ENCODE measurements at places on chromosomes 2 and 18. TPM values are rescaled to one million over a fixed set of nuclear protein-coding genes. Genes with fewer than 3 reads are reported as not detected.

DNA sequence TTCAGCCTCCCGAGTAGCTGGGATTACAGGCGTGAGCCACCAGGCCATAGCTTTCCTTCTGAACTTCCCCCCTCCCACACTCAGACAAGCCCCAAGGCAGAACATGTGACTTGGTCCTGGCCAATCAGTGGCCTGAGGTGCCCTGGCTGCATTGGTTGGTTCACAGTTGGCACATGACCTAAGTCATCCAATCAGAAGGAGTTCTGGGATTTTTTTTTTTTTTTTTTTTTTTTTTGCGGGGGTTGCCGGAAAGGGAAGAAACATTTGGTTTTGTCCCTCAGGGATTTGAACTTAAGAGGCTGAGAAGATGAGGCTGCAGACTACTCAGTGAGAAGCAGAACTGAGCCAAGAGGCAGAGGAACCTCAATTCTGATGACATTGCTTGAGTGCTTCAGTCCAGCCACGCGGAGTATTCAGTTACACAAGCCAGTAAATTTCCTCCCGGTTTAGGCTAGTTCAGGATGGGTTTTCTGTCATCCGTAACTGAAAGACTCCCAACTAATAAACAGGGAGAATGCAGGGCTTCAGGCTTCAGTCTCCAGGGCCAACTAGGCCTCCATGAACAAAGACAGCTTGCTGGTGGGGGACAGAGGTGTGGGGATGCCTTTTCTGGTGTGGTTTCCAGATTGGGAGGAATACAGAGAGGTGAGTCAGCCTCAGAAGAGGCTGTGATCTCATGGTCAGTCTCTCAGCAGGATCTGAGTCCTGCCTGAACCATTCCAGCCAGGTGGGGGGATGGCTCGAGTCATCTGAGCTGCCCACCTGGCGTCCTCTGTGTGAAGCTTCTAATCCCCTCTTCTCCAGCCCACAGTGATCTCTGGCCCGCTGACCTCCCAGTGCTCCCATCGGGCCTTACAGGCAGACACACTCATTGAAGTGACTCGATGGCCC is 9.2 kb downstream of the PTMA start:
- no peak overlapping the region for H3K4me3 ChIP-seq
- H3K27ac ChIP-seq = peak overlapping the region; percentile 47
- DNase-seq = peak; percentile 73
- H3K4me1 ChIP-seq = peaks cover 28% of the 10 kb centered on the region
- no peaks in the 10 kb centered on the region for H3K36me3 ChIP-seq

Gene ASB3
- polyA plus RNA-seq = 18.6 TPM

DNA sequence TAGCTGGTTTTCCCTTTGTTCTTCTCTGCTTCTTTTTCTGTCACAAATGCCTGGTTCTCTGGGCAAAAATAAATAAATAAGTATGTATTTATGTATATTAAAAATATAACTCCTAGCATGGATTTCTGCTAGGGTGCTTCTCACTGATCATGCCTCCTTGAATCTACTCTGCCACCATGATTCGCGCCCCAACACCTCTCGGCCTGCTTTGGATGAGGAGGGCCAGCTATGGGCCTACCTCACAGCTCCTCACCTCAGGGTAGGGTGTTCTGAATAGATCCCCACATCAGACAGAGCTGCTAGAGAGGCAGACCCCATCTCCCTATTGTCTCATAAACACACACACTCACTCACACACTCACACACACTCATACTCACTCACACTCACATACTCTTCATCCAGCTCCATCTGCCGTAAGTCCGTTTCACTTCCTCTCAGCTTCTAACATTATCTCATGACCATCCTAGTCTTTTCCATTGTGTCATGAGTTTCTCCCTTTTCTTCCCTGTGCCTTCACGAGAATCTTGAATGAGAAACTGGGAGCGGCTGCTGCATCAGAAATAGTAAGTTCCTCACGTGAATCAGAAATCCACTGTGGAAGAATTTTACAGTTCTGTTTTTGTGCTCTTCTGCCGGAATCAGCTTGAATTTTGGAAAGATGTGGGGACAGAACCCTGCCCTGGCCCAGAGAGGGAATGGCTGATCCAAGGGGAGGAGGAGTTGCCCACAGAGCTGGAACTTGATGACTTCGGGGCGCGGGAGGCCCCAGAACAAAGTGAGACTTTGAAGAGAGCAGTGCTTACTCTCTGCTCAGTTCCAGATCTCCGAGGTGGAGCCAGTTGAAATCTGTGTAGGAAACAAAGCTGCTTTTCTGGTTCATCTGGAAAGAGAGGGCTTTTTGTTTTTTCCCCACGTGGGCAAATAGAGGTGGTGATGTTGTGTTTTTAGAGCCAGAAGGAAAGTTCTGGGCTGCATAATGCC is 20.9 kb downstream of the ANXA4 start:
- DNase-seq = peak; percentile 78
- H3K4me1 ChIP-seq = peaks cover 32% of the 10 kb centered on the region
- H3K36me3 ChIP-seq = no peaks in the 10 kb centered on the region
- H3K27me3 ChIP-seq = no peaks in the 10 kb centered on the region

Gene SRD5A2
- not detected for polyA plus RNA-seq

Gene CYP27A1
- polyA plus RNA-seq = 3.7 TPM

DNA sequence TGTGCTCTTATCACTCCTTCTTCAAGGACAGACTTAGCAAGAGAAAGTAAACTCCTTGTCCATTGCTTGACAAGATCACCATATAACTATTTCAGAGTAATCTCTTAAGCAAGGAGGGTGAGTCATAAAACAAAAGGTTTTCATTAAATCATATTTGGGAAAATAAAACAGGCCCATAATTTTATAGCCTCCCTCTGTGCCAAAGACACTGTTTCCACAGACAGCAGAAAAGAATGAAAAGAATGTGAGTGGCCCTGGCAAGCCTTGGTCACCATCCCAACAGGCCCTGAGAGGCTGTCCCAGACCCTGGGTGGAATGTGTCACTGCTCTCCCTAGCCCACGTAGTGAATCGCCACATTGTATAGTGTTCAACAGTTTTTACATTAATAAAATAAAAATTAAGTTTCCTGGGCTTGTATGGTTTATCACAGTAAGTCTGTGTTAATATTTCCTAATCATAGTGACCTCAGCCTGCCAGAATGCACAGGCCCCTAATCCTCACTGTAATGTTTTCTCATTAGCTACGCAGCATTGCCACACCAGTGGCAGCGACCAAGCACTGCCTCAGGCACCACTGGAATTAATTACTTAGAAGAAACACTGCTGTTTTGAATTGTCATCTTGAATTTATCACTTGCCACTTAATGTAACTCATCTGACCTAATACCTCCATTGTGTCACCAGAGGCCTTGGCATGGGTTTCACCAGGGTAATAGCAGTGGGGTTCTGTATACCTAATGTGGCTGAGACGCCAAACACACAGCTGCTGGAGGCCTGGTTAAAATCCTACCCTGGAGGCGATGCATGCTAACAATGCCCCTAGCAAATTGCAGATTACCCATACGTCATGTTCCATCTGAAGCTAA is 401.9 kb downstream of the LNPK start:
- no peaks in the 10 kb centered on the region for H3K36me3 ChIP-seq
- H3K27me3 ChIP-seq = no peaks in the 10 kb centered on the region
- peak overlapping the region; percentile 88 for H3K27ac ChIP-seq
- peak; percentile 91 for DNase-seq
- peak overlapping the region; percentile 3 for H3K4me3 ChIP-seq
- H3K4me1 ChIP-seq = peaks cover 34% of the 10 kb centered on the region

Gene PLEKHH2
- polyA plus RNA-seq = 1.1 TPM

- no peak overlapping the region for H3K27ac ChIP-seq
- H3K36me3 ChIP-seq = peaks cover 5% of the 10 kb centered on the region
- H3K27me3 ChIP-seq = no peaks in the 10 kb centered on the region
Measured at GRCh38 chr18:12998332-12999060, 7.3 kb downstream of the CEP192 start.

Gene ADRA2B
- polyA plus RNA-seq = not detected

- peak overlapping the region; percentile 45 for H3K27ac ChIP-seq
- peak overlapping the region; percentile 89 for H3K4me3 ChIP-seq
- DNase-seq = peak; percentile 56
- H3K36me3 ChIP-seq = no peaks in the 10 kb centered on the region
- H3K4me1 ChIP-seq = peaks cover 7% of the 10 kb centered on the region
Measured at GRCh38 chr2:88692187-88692586, 714 bp downstream of the RPIA start.

- H3K36me3 ChIP-seq = no peaks in the 10 kb centered on the region
- DNase-seq = peak; percentile 65
Measured at GRCh38 chr2:44582363-44583008, 220.7 kb downstream of the CAMKMT start.

DNA sequence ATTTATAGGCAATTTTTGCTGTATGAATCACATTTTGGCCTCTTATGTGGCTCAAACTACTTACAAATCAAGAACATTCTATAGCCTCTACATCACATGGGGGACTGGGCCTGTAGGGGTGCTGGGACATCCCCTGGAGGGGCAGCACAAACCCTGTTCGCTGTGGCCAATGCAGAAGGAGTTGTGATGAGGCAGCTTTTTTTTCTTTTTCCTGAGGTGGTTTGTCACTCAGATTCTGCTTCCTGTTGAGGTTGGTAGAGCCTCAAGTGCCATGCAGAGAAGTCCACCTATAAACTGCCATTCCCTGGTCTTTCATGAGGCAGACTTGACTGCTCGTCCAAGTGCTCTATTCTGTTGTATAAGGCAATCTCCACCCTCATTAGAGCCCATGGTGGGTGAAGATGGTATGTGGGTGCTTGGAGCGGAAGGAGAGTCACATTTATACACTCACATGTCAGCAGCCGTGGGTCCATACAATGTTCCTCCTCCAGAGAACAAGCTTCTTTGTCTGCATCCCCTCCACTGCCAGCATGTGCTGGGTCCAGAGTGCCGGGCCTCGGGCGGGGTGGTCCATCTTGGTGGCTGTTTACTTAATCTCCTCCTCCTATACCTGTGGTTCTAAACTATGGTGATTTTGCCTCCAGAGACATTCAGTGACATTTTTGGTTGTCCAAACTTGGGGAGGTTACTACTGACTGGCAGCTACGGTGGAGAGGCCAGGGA is 120.3 kb downstream of the ACOXL start:
- H3K27ac ChIP-seq = no peak overlapping the region
- H3K4me1 ChIP-seq = no peaks in the 10 kb centered on the region
- H3K36me3 ChIP-seq = no peaks in the 10 kb centered on the region
- peak; percentile 9 for DNase-seq

DNA sequence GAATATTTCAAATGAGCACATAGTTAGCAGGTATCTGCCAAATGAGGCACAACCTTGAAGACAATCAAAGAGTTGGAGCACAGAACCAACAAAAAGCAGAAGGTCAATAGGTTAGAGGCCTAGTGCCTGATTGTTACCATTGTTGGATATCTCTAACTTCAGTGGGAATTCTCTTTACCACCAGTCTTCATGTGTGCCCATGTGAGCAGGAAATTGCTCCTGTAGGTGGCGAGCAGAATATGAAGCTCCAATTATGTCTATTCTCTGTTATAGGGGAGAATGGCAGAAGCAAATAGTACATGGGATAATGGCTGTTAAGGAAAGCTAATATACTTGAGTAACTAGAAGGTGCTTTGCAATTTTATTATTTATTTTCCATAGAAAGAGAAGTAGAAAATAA is 14.9 kb upstream of the ZNF385B start:
- no peak overlapping the region for H3K4me3 ChIP-seq
- no peak for DNase-seq
- no peak overlapping the region for H3K27ac ChIP-seq
- H3K4me1 ChIP-seq = no peaks in the 10 kb centered on the region
- H3K27me3 ChIP-seq = peaks cover 16% of the 10 kb centered on the region
- H3K36me3 ChIP-seq = no peaks in the 10 kb centered on the region

GRCh38 chr18:54215069-54215468 is 9.4 kb downstream of the MBD2 start:
- peak; percentile 64 for DNase-seq
- peak overlapping the region; percentile 44 for H3K27ac ChIP-seq
- no peaks in the 10 kb centered on the region for H3K36me3 ChIP-seq
- no peaks in the 10 kb centered on the region for H3K27me3 ChIP-seq
- peaks cover 16% of the 10 kb centered on the region for H3K4me1 ChIP-seq

Gene NT5DC4
- not detected for polyA plus RNA-seq

DNA sequence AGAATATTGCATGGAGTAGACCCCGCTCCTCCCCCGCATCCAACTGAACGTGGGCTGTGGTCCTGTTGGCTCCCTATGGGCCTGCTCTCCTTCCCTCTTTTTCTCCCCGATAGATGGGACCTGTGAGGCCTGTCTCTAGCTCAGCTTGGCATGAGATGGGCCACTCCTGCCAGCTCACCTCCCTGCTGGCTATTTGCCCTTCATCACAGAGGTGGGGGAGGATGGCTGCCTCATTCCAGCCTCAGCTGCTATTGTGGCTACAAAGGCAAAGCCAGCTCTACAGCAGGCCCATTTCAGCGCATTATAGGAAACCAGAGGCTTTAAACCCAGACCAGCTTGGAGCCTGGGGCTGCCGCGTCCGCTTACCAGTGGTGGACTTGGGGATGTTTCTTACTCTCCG is 313.9 kb downstream of the GBX2 start:
- H3K27me3 ChIP-seq = no peaks in the 10 kb centered on the region
- H3K36me3 ChIP-seq = no peaks in the 10 kb centered on the region
- DNase-seq = no peak

GRCh38 chr2:109175350-109175678 is 46.3 kb downstream of the SH3RF3 start:
- no peak overlapping the region for H3K4me3 ChIP-seq
- no peak for DNase-seq
- no peaks in the 10 kb centered on the region for H3K36me3 ChIP-seq
- H3K27me3 ChIP-seq = no peaks in the 10 kb centered on the region

- H3K4me3 ChIP-seq = no peak overlapping the region
- no peak overlapping the region for H3K27ac ChIP-seq
- no peaks in the 10 kb centered on the region for H3K27me3 ChIP-seq
- no peak for DNase-seq
- peaks cover 13% of the 10 kb centered on the region for H3K4me1 ChIP-seq
Measured at GRCh38 chr2:187486241-187486640, 38.2 kb upstream of the CALCRL start.

GRCh38 chr2:222049946-222050345 is 248.9 kb downstream of the PAX3 start:
- no peaks in the 10 kb centered on the region for H3K4me1 ChIP-seq
- H3K36me3 ChIP-seq = no peaks in the 10 kb centered on the region
- H3K27me3 ChIP-seq = peaks cover 68% of the 10 kb centered on the region
- H3K27ac ChIP-seq = no peak overlapping the region
- peak; percentile 37 for DNase-seq

GRCh38 chr18:12321333-12321732 is 13.3 kb downstream of the TUBB6 start:
- no peak overlapping the region for H3K4me3 ChIP-seq
- DNase-seq = peak; percentile 24
- H3K27ac ChIP-seq = peak overlapping the region; percentile 31
- peaks cover 78% of the 10 kb centered on the region for H3K36me3 ChIP-seq
- H3K4me1 ChIP-seq = peaks cover 15% of the 10 kb centered on the region
- no peaks in the 10 kb centered on the region for H3K27me3 ChIP-seq

DNA sequence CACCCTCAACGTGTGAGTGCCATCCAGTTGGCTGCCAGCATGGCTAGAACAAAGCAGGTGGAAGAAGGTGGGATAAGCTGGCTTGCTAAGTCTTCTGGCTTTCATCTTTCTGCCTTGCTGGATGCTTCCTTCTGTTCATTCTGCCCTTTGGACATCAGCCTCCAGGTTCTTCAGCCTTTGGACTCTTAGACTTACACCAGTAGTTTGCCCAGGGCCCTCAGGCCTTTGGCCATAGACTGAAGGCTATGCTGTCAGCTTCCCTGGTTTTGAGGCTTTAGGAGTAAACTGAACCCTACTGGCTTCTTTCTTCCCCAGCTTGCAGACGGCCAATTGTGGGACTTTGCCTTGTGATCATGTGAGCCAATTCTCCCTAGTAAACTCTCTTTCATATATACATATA is 155.0 kb upstream of the SERTAD2 start:
- no peak overlapping the region for H3K4me3 ChIP-seq
- H3K27ac ChIP-seq = no peak overlapping the region
- DNase-seq = no peak
- no peaks in the 10 kb centered on the region for H3K27me3 ChIP-seq

Data from GM23248 (cell line).